ENCODE measurements at places on chromosomes 16 and 17.

DNA sequence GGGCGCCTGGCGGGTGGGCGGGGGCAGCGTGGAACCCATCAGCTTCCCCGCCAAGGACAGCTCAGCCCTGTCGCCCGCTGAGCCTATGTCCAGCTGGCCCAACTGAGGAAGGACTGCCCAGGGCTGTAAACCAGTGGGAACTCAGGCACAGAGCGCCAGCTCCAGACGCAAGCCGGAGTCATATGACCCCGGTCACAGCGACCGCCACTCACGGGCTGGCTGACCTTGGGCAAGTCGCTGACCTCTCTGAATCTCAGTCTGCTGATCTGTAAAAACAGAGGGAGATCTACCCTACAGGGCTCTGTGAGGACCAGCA lies 170.0 kb downstream of the C16orf78 start:
- no peak for DNase-seq

- DNase-seq: no peak
Observed at GRCh38 chr17:48728232-48729231, at the start of gene HOXB13. Gene HOXB13, minus strand, starts transcription at chr17:48728750. Its CDS starts 157 bp downstream, at chr17:48728593.

- DNase-seq: no peak
Observed at GRCh38 chr16:70714581-70715054, 28.8 kb upstream of the MTSS2 start.

- peak; percentile 85 for DNase-seq
Observed at GRCh38 chr16:87608400-87608985, 6.2 kb downstream of the JPH3 start.

GRCh38 chr16:8929086-8929748 lies 34.5 kb downstream of the USP7 start:
- no peak for DNase-seq

GRCh38 chr16:84277244-84277823 lies 17.3 kb upstream of the WFDC1 start:
- peak; percentile 82 for DNase-seq

DNA sequence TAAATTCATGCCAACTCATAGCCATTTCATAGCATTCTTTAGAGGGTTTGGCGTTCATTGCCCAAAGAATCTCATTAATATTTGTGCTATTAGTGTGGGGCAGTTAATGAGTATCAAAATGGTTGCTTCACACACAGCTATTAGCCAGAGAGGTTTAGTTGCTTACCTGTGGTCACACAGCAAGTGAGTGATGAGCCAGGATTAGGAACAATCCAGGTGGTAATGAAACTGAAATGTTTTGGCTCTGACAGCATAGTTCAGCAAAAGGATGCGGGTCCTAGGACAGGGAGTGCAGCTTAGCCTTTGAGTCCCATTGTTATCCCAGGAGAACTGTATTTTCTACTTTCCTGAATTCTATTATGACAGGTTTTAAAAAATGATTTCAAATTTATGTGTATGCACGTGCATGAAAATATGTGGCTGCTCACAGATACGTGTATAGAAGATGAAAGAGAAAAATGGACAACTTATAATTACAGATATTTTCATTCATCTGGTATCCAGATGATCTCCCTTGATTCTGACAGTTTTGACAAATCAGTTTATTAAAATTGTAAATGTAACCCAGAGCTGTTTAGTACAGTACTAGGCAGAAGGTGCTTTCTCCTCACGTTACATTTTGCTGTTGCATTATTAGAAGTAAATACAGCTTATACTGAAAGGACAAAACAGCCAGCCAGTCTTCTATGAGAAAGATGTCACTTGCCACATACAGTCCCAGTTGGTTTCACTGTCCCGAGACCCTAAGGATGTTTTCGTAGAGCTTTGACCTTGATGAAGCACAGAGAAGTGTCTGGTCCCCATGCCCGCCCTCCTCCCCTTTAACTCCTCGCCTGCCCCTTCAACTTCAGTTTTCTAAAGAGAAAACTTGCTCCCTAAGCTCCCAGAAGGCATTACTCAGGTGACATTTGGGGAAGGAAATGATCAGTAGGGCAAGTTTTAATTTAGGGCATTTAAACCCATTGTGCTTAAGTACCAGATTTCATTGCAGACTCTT lies 99.8 kb upstream of the TBX2 start:
- no peak for DNase-seq

DNA sequence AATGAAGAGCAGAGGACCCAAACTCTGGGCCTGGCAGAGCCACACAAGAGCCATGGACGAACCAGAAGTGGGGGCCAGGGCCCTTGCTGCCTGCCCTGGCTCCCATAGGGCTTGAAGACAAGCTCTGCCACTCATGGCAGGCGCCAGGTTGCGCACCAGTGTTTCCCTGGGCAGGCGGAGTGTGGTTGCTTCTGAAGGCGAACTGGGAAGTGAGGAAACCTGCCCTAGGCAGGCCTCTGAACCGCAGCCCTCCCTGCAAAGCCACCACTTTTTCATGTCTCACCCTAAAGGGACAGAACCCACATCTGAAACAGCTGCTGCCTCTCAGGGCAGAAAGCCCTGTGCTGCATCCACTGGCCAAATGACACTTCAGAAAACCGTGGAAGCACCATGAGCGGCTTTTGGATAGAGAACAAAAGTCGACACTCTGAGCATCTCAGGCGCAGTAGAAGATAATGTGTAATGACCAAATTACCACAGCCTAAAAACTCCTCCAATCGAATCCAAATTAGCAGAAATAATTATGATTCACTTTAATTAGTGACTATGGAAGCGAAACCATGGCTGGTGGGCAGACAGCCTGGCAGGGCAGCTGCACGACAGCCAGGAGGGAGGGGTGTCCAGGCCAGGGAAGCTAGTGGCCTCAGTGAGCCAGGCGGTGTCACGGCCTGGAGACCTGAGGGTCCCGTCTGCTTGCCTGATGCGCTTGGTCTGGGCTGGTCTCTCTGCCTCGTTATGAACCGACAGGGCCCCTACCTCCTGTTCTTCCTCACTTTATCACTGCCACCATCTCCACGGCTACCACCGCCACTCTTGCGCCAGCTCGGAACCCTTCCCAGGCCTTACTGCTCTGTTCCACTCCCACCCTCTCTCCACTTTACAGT lies 59.1 kb downstream of the PRMT7 start:
- DNase-seq: peak; percentile 72

- DNase-seq: no peak
Observed at GRCh38 chr17:65931246-65932149, 260.4 kb downstream of the CEP112 start.

GRCh38 chr17:46158323-46159296 lies 34.6 kb downstream of the KANSL1 start:
- no peak for DNase-seq

DNA sequence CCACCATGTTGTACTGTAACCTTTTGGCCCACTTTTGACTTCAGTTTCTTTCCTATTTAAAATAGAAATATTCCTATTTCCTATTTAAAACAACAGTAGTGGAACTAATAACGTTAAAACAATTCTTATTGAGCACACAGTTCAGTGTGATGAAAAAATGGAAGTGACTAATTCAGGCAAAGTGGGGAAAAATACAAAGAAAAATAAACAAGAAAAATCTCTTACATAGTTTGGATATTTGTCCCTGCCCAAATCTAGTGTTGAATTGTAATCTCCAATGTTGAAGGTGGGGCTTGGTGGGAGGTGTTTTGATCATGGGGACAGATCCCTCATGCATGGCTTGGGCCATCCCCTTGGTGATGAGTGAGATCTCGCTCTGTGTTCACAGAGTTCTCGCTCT lies 198.1 kb upstream of the CPHXL start:
- DNase-seq: no peak

DNA sequence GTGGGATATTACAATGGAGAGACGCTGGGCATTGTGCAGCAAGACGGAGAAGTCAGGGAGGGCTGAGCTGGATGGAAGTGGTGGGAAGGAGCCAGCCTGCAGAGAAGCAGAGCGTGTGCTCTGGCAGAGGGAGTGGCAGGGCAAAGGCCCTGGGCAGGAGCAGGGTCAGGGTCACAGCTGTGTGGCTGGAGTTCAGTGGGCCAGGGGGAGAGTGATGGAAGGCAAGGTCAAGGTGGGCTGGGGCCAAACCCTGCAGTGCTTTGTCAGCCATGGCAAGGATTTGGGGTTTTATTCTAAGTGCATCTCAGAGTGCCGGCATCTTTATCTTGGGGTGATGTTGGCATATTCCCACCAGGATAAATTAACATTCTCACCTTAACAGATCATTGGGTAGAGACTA lies 31.9 kb upstream of the C16orf78 start:
- DNase-seq: no peak

DNA sequence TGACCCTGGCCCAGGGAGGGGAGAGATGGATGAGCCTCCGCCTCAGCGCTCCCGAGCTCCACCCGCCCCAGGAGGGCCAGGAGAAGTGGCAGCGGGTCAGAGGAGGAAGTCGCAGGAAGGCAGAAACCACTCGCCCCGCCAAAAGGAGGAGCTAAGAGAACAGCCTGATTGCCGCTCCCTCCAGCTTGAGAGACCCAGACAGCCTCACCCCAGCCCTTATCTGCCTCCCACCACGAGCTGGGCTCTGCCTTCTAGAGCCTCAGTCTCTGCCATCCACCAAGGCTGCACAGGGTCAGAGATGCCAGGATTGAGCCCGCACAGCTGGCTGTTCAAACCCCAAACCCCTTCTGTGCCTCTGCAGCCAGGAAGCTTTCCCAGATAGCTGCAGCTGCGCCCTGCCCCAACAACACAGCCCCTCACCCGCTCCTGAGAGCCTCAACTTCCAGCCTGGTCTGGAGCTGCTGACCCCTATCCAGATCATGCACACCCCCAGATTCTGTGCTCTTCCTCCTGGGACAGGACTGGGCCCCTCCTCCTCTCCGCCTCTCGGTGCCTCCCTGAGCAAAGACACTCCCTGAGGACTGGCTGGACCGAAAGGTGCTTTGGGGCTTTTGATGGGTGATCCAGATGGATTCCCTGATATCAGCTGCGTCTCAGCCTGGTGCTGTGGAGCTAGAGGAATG lies 1.0 kb upstream of the ATP2A3 start:
- peak; percentile 99 for DNase-seq

GRCh38 chr16:19520861-19521331 lies 1.0 kb downstream of the GDE1 start:
- peak; percentile 93 for DNase-seq

GRCh38 chr16:81500833-81501521 lies 56.4 kb downstream of the CMIP start:
- no peak for DNase-seq

GRCh38 chr16:1538804-1539520 lies 5.5 kb downstream of the TMEM204 start:
- DNase-seq: peak; percentile 41

- no peak for DNase-seq
Observed at GRCh38 chr17:49573510-49574322, 2.0 kb upstream of the NXPH3 start.

DNA sequence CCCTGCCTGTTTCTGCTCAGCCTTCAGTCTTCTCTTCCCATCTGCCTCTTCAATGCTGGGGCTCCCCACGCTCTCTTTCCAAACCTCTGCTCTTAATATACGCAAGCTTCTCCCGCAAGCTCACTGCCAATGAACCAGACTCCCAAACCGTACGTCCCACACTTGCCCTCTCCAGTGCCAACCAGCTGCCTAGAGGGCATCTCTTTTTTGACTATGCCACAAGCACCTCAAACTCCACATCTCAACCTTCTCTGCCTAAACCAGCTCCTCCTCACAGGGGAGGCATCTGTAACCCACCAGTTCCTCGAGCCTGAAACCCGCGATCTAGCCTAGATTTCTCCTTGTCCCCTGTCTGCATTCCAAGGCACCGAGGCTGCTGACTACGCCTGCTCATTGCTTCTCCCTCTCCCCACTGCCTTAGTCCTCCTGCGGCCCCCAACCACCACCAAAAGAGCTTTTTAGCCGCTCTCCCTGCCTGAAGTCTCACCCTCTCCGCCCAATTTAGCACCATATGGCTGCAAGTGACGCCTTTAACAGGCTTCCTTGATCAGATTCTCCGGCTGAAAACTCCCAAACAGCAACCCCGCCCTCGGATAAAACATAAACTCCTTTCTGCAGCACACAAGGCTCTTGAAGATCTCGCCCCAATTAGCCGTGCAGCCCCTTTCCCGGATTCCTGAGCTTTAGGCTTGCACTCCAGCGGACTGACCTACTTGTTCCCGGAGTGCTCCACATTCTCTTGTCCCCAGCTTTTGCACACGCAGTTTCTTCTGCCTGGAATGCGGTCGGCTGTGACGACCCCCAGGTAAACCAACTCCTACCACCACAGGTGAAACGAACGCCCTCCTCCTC lies 1.5 kb downstream of the GGA2 start:
- peak; percentile 72 for DNase-seq

DNA sequence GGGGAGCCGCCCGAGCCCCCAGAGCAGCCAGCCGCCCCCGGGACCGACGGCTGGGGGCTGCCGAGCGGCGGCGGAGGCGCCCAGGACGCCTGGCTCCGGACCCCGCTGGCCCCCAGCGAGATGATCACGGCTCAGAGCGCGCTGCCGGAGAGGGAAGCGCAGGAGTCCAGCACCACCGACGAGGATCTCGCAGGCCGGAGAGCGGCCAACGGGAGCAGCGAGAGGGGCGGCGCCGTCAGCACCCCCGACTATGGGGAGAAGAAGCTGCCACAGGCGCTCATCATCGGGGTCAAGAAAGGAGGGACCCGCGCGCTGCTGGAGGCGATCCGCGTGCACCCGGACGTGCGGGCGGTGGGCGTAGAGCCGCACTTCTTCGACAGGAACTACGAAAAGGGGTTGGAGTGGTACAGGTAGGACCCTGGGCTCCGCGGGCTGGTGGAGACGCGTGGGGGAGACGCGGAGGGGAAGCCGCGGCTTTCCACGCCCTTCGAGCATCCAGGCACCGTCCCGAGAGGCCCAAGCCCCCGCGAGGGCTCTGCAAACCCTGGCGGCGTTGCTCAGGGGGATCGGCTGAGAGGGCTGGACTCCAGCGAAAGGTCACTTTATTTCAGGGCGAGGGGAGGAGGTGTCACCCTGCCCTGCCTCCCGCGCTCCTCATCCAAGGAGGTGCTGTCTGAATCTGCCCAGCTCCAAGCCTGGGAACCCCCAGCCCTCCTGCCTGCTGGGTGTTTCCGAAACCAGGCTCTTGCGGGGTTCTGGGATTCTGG lies 1.2 kb downstream of the HS3ST4 start:
- no peak for DNase-seq

DNA sequence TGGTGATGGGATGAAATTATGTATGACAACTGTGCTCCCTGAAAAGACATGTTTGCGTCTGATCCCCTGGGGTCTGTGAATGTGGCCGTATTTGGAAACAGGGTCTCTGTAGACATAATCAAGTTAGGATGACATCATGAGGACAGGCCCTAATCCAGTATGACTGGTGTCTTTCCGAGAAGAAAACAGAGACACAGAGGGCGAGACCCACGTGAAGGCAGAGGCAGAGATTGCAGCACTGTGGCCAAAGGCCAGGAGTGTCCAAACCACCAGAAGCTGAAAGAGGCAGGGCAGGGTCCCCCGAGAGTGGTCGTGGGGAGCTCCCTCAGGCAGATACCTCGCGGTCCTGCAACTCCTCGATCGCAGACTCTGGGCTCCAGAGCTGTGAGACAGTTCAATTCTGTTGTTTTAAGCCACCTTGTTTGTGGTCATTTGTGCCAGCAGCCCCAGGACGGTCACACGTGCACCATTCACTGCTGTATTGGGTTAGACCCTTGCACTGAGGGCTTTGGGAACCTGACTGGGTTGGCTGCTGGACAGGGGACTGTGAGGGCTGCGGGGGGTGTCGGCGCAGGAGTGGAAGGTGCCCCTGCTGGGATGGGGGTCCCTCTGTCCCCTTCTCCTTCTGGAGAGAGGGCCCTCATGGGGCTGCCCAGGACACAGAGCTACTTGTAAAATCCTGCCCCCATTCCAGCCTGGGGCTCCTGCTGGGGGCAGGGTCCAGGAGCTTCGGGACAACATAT lies 27.7 kb downstream of the METRNL start:
- no peak for DNase-seq

- no peak for DNase-seq
Observed at GRCh38 chr17:58413684-58414083, 3.6 kb downstream of the RNF43 start.

Measured in hematopoietic multipotent progenitor cell treated with erythropoietin and hydrocortisone succinate and interleukin-3 and kit ligand, for 6 days (in vitro differentiated cells).